HCEC 1CT (cell line): ENCODE measurements at places on chromosomes 3 and 15.

DNA sequence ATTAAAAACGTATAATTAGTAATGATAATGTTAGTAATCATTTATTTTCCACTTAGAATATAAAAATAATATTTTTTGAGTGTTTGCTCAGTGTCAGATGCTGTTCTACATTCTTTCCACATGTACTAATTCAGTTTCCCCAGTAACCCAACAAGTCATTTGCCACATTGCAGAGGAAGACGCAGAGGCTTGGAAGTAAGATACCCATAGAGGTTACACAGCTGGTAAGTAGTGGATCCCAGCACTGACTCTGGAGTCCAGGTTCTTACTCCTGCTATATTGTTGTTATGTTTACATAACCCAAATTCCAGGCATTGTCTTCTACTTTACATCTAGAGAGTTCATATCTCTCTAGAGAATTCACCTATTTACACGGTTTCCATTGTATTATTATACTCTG is 48.2 kb upstream of the MYO5C start:
- DNase-seq = no peak

DNA sequence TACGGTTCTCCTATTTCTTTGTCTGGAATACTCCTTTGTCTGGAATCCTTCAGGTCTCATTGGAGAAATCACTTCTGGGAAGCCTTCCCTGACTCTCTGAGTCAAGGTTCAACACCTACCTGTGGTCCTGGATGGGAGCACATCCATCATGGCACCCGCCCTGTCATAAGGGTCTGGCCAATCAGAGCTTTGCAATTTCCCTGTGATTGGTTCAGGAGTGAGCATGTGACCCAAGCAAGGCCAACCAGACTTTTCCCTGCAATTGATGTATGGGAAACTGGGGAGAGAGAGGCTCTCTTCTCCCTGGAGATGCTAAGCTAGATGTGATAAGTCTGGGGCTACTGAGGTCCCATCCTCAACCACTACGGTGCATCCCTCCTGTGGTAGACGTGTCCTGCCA is 8.1 kb downstream of the FAM3D start:
- DNase-seq = no peak

DNA sequence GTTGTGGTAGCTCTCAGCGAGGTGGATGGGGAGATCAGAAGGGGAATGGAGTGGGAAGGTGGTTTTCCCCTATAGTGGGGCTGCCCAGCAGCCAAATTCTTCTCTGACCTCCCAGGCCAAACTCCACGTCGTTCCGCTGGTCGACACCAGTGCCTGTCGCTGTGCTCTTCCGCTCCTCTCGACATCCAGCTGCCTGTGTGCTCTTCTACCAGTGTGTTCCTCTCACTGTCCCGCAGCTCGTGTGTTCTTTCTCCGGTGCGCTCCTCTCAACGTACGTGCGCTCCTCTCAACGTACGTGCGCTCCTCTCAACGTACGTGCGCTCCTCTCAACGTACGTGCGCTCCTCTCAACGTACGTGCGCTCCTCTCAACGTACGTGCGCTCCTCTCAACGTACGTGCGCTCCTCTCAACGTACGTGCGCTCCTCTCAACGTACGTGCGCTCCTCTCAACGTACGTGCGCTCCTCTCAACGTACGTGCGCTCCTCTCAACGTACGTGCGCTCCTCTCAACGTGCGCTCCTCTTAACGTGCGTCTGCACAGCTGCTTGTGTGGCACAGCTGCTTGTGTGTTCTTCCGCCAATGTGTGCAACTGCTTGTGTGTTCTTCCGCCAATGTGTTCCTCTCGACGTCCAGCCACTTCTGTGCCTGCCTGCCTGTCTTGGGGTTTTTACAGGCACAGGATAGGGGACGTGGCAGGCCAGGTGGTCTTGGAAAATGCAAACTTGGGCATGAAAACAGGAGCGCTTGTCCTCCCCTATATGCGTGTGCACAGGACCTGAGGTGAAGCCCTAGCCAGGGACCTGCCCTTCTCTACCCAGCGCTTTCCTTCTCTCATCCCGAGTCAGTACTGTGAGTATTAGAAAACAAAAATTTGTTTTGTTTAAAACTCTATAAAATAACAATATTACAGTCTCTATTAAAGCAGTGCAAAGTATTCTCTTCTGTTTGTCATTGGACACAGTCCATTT is 991.1 kb downstream of the GBE1 start:
- no peak for DNase-seq

DNA sequence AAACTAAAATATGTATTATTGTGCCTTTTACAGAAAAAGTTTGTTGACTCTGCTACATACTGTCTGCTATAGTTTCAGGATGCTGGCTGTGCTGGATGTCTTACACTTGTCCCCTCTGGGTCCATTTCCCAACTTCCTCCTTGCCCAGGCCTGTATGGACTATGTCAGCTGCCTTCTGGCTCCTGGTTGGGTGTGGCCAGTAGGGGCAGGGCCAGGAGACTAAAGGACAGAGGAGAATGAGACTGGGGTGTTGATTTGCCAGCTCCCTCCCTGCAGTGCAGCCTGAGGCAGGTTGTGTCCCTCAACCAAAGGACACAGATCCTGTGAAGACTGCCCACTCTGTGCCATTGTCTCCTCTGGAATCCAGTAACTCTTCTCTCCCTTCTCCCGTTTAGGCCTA is 90.6 kb upstream of the UBE2E2 start:
- DNase-seq = no peak

DNA sequence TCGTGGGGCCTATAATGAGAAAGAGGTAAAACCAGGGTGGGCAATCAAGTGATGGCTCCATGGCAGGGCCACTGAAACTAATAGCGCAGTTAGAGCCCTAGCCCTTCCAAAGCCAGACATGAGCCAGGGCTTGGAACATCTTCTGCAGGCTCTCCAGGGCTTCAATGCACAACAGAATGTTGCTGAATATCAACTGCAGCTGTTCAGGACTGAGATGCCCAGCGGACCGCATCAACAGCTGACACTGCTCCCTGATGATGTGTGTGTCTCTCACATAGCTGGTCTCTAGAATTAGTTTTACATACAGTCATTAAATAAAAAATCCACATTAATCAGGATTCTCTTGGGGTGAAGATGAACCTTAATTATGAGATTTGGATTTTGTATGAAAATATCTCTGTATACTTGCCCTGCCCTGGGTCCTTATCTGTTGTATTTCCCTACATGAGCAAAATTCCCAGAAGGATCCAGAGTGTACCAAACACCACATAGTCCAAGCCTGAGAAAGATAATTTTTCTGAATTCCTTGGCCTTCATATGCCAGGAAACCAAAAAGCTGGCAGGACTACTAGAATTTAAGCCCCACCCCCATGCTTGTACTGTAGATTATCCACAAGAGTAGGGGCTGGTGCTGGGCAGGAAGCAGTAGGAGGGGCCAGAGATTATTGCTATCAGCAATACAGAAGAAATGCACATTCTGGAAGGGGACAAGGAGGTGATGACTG is 7.7 kb upstream of the GOLGB1 start:
- DNase-seq = no peak
